Urinary bladder (tissue), 4 donors: ENCODE measurements at places on chromosomes 13 and 19. TPM values are rescaled to one million over a fixed set of nuclear protein-coding genes. Genes with fewer than 3 reads are reported as not detected.

GRCh38 chr13:29758531-29759114 lies 91.8 kb downstream of the UBL3 start:
- DNase-seq: no peak

DNA sequence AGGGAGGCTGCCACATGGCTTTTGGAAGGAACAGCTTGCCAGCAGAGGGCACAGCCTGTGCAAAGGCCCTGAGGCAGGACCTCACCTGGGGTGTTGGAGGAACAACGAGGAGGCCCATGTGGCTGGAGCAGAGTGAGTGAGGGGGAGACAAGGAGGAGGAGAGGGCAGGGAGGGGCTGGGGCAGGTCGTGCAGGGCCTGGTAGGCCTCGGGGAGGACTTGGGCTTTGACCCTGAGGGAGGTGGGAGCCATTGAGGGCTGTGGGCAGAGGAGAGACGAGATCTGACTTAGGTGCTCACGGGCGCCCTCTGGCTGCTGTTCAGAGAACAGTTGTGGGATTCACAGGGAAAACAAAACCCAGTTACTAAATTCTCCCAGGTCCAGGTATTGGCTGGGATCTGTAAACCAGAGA lies 25.2 kb downstream of the ZNRF4 start:
- DNase-seq: no peak

DNA sequence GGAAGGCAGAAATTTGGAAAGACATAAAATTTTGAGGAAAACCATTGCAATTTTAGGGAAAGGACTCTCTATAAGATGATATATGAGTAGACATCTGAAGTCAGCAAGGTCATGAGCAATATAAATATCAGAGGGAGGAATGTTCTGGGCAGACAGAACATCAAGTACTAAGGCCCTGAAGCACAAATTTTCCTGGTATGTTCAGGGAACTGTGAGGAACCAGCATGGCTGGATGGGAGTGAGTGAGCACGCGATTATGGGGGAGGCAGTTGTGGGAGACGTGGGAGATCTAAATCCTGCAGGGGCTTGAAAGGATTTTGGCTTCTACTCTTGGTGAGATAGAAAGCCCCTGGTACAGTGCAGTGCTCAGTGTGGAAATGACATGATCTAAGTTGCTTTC lies 112.0 kb downstream of the TBC1D4 start:
- no peak for DNase-seq

Gene ZNF813
- 2.3 TPM for polyA plus RNA-seq

Gene RGL3
- 6.5 TPM for polyA plus RNA-seq
